ENCODE measurements at places on chromosomes 3 and 15.

GRCh38 chr3:18579661-18580060 is 154.5 kb upstream of the SATB1 start:
- DNase-seq = no peak

GRCh38 chr3:107684431-107684925 is 161.7 kb downstream of the BBX start:
- peak; percentile 14 for DNase-seq

DNA sequence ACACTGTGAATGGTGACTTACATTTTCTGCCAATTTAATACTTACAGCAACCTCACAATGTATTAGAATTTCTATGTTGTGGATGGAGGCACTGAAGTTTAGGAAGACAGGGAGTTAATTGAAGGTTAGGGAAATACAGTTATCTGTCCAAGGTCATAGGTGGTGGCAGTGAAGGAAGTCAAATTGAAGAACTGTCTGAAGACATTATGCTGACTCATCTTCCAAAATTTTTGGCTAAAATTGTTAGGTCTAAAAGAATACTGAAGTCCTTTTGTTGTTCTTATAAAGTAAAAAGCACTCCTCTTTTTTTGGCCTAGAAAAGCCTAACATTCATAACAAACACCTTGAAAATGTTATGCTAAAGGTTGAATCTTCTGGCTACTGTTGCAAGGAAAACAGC is 27.7 kb downstream of the EMC4 start:
- no peak for DNase-seq

DNA sequence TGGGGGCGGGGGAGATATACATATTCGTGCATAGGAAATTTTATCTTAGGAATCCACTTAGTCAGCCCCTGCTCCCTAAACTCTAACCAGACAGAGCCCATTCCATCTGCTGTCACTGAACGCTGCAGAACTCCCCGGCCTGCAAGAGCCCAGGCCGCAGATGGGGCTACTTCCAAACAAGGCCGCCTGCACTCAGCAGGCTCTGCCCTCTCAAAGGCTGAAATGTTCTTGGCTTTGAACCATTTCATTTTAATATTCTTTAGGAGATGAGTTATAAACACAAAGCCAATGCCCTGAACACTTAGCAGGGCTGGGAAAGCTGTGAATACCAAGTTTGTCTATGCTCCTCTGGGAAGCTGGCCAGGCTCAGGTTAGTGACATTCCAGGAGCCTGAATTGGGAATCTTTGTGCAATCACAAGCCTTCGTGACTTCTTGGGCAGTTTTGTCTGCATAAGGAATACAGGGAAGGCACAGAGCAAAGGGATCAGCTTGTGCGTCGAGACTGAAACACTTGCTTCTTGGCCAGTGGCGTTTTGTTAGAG is 65.0 kb downstream of the SYNM start:
- no peak for DNase-seq

DNA sequence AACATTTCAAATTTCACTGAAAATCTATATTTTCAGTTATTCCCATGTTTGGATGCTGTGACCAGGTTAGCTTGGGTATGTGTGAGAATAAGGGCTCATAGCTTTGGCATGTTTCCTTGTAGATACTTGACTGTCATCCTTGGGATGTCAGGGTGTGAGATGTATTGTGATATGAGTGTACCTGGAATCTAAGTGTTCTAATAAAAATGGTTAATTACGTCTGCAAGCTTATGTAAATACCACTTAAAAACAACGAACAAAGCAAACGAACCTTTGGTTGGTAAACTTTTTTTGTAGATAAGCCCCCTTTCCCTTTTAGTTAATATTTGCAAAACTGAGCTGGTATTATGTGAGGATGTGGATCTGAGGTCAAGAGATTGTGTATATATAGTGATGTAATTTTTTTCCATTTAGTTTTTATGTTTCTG is 63.5 kb downstream of the FNDC3B start:
- no peak for DNase-seq
